GDM1 (cell line): ENCODE measurements at places on chromosomes 7 and 10.

DNA sequence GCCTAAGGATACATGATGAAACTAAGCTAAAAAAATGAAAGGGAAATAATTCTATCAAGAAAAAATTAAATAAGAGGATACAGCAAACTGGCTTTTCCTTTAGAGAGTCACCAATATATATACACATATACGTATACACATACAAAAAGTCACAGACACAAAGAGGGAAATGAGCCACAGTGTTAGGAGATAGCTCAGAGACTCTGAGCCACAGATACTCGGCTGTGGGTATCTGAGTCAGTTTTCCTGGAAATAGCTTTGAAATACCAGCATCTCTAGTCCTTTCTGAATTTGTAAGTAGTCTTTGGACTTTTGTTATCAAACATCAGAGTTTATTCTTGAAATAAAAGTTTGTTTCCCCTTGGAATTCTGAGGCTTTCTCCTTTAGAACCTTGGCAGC lies 111.8 kb downstream of the TBXAS1 start:
- no peak for DNase-seq

- no peak for DNase-seq
These were observed 32.8 kb downstream of the SLC26A4 start for GRCh38 chr7:107693396-107693795.

DNA sequence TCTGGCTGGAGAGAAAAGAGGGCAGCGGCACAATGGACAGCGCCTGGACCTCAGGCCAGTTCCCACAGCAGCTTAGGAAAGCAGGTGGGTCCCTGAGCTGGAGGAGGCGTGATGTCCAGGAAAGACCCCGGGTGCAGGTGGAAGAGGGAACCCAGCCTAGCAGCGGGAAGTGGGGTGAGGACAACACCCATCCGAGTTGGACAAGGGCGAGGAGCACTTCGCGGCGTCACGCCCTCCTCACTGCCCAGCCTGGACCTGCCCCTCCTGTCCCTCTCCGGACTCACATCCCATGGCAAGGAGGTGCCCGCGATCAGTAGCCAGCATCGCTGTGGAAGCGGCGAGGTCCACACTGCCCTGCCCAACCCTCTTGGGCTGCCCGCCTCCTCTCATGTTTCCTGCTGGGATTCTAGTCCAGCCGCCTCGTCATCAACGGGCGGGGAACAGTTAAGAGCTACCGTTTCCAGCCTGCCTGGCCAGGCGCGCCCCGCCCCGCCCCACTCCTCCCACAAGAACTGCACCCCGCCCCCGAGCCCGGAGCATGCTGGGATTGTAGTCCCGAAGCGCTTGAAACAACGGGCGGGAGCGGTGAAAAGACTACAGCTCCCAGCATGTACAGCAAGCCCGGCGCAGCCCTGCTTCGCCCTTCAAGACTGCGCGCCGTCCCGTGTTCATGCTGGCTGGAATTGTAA lies 930.6 kb upstream of the ZNF722 start:
- DNase-seq, result no peak

DNA sequence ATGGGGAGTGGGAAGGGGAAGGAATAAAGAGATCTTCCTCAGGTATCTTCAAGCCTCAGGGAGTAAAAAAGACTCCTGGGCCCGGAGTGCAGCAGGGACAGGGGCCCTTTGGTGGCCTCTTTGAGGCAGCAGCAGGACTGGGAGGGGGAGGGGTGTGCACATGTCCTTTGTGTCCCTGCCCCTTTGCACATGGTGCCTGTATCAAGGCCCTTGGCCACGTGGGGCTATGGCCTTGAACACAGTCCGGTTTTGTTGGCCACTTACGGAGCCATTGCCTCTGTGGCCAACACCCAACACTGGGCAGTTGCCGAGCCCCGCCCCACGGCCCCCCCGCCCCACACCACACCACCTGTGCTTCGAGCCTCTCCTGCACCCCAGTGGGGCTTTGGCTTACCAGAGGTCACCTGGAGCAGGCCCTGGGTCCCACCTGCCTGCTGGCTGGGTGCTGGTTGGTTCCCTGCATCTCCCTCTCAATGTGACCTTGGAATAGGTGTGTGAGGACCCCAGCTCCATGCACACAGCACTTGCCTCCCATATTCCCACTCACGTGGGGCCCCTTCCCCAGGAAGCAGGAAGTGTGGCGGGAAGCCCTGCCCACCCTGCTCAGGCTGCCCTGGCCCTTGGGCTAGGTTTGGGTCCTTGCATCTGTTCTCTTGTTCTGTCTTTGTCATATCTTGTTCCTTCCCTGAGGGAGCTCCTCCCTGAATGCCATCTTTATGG lies 5.4 kb downstream of the SAP25 start:
- DNase-seq, result no peak

DNA sequence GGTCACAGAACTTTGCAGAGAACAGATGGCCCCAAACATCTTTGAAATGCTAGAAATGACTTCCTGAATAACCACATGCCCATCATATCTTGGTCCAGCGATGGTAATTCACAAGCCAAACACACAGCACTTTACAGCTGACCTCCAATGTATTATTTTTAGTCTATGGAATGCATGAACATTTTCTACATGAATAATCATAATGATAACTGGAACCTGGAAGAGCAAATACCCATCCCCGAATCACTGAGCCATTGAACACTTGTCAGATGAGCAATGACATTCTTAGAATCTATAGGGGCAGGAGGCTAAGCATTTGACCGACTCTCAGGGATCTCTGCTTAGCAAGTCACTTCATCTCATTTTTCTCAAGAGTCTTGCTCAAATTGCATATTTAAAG lies 167.3 kb downstream of the CREB5 start:
- no peak for DNase-seq

DNA sequence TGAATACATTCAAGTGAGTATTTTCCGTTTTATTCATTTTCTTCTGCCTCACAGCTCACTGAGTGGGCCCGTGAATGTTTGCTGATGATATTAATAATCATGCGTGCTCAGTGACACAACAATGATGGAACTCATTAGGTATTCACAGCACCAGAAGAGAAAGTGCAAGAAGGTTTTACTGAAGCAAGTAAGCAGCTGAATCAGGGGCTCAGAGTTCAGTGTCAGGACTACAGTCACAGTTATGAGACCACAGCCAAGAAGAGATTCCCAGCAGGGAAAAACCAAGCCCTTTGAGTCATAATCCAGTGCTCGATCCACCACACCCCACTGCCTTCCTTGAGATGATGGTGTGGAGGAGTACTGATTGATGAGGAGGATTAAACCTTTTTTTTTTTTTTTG lies 247.4 kb downstream of the KIAA1217 start:
- DNase-seq, result no peak

DNA sequence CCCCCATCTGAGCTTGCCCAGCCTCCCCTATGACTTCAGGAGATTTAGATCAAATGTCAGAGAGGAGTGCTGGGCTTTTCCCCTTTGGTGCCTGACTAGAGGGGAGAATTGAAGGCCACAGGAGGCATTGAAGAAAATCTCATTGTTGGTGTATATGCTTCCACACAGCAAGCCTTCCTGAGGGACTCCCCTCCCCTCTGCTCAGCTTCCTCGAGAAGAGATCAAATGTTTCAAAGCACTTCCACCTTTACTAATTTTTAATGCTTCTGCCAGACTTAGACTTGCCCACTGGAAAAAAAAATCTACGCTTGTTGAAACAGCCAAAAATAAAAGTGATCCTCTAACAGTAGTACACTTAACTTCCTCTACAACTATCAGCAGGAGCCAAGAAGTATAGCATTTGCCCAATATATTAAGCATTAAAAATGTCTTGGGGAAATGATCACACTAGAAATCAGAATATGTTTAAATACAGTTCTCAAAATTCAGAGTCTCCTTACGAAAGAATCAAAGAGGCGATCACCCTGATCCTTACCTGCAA lies 79.3 kb downstream of the FZD1 start:
- DNase-seq, result no peak

- no peak for DNase-seq
These were observed 280.0 kb downstream of the MALRD1 start for GRCh38 chr10:19328582-19328981.

DNA sequence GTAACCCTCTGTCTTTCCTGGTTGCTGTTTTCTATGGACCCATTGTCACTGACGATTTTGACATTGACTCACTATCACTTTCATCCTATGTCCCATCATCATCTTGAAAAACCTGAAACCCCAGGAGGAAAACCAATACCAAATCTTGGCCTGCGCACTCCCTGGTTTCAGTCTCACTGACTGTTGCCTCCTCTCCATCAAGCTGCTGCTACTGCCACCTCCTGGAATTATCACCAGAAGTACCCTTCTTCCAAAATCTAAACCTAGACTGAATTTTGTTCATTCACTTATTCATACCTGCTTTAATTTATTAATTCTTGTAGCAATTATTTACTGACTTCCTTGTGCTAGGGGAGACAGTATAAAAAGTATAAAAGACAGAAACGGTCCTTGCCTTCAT lies 44.5 kb upstream of the ACBD5 start:
- DNase-seq, result no peak

GRCh38 chr10:89662596-89662995 lies 17.6 kb upstream of the PANK1 start:
- DNase-seq, result no peak

DNA sequence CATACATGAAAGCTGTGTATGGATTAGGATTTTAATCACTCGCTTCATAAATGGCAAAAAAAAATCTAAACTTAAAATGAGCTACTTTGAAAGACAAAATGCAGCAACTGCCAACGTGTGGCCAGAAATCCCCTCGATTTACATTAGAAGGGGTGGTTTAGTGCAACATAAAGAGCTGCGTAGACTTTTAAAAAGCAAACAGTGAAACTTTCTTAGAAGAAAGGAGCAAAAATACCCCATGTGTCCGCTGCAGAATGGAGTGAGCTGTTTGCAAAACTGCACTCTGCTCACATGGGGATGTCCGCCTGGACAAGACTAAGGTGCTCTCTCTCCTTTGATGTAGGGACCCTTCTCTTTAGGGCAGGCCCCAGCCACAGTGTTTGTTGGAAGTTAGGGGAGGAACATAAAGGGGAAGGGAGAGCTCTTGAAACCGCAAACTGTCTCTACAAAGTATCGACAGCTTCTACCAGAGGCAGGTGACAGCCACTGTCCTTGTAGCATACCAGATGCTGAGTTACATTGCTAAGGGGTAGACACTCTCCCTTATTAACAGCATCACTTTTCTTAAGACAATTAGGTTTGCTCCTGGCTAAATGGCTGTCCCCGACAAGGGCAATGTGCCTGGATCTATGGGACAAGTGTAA lies 528.1 kb downstream of the KCNMA1 start:
- no peak for DNase-seq

- no peak for DNase-seq
These were observed 137.5 kb upstream of the FZD1 start for GRCh38 chr7:91126762-91127161.

DNA sequence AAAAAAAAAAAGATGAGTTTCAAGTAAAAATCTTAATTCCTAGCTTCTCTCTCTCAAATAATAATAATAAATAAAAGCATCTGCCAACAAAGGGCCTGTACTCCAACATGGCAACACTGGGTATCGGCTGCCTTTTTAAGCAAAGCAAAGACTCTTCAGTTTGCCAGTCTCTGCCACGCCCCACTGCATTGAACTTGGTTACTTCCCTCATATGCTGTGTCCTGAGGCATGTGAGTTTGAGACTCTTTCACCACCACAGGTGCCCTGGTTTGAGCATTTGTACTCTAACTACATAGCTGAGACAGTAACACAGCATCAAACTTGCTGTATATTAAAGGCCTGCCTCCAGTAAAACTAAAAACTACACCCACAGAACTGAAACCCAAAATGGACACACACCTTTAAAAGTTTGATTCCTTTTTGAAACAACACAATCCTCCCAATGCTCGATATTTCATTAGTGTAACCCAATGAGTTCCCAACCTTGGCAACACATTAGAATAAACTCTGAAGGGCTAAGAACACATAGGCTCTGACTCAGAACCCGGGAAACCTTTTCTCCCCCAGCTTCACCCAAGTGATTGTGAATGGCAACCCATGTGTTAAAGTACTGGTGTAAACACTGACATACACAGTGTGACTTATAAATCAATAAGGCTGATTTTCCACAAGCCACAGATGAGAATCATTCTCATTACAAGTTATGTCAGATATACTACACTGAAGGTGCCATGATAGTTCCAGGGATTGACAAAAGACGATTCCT lies 12.0 kb downstream of the JAZF1 start:
- DNase-seq, result no peak

DNA sequence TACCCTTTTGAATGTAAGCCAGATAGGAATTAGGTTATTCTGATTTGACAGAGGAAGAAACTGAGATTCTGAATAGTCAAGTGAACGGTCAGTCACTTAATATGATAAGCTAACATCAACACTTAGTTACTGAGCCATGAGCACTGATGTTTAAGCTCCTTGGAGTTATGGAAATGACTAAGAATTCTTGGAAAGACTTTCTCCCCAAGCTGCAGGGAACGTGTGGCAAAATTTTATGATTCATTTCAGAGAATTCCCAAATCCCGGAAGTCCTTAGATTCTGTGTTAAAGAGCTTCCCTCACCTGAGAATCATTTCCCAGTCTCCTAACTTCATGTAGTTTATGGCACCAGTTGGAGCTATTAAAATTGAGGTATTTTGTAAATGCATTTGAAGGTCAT lies 330.9 kb downstream of the XPNPEP1 start:
- no peak for DNase-seq

DNA sequence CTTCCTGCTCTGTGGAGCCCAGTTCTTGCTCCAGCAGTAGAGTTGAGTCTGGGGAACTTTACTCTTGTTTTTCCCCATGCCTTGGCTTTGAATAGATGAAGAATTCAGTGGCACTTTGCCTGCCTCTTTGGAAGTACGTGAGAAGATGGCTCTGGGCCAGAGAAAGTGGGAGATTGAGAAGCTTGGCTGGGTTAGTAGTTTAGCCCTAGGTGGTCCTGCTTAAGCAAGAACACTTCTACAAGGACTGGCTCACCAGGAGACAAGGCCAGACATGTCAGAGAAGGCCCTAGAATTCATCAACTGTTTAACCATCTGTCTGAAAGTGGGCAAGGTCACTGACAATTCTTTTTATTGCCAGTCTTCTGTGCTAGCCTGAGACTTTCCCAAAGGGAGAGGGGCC lies 410.3 kb downstream of the TYW1 start:
- DNase-seq, result no peak

- no peak for DNase-seq
These were observed 84.8 kb downstream of the ETV1 start for GRCh38 chr7:13904689-13905088.

DNA sequence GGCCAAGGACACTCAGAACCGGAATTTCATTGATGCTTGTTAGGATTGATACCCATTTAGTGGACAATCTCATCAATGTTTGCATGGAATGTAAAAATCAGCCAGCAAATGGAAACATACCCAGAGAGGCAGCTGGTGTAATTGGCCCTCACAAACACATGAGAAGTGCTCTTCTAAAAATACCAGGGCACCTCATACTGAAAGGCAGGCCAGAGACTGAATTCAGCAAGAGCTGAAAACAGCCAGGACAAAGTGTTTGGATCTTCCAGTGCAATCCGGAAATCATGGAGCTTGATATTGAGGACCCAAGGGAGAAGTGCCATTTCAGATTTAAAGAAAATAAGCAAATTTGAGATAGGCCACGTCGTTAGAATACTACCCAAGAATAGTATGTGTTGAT lies 498.6 kb downstream of the GALNT17 start:
- no peak for DNase-seq

DNA sequence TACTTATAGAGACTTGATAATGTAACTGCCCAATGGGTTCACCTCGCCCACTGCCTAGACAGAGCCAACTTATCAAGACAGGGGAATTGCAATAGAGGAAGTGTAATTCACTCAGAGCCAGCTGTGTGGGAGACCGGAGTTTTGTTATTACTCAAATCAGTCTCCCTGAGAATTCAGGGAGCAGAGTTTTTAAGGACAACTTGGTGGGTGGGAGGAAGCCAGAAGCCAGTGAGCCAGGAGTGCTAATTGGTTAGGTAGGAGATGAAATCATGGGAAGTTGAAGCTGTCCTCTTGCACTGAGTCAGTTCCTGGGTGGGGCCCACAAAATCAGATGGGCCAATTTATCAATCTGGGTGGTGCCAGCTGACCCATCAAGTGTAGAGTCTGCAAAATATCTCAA lies 20.1 kb upstream of the C7orf33 start:
- DNase-seq, result no peak
